ENCODE measurements at places on chromosomes 2 and 18.

- no peak for DNase-seq
Observed at GRCh38 chr2:60499651-60500265, 53.7 kb downstream of the BCL11A start.

DNA sequence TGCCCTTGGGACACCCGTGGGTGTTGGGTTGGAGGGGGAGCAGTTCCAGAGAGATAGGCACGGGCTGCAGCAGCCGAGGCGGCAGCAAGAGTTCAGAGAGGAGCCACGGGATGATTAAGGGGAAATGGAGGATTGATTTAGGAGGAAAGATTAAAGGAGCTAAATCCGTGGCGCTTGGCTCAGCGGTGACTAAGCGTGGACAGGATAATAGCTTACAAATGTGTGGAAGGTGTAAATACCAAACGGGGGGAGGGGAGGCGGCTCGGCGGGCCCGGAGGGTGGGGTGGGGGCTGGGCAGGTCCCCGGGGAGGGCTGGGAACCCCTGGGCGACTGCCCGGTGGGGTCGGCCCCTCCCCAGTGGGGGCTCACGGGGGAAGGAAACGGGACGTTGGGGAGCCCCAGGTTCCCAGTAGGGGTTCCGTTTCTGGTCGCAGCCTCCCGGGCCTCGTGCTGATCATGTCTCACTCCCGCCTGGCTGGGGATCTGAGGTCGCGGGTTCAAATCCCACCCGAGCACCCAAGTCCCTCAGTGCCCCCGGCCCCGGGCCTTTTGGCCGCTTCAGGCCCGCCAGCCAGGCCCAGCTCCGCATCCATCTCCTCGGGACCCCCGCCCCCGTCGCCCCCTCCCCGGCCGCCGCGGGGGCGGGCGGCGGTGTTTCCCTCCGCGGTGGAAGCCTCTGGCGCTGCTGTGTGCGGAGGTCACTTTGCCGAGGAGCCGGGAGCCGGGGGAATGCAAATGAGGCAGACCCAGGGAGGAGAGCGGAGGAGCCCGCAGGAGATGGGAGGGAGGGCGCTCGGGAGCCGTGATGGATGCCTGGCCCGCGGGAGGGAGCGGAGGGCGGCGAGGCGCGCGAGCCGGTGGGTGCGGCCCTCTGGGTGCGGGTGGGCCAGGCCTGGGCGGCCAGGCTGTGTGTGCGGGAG is 8.1 kb downstream of the ASIC4 start:
- DNase-seq, result peak; percentile 20

DNA sequence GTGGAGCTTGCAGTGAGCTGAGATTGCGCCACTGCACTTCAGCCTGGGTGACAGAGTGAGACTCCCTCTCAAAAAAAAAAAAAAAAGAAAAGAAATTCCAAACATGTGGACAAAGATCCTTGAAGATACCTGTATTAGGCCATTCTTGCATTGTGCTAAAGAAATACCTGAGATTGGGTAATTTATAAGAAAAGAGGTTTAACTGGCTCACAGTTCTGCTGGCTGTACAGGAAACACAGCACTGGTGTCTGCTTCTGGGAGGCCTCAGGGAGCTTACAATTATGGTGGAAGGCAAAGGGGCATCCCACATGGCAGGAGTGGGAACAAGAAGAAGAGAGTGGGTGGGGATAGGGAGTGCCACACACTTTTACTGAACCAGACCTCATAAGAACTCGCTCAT is 140.1 kb downstream of the SS18 start:
- DNase-seq, result no peak

GRCh38 chr18:44107187-44107586 is 573.5 kb upstream of the SETBP1 start:
- DNase-seq, result no peak

DNA sequence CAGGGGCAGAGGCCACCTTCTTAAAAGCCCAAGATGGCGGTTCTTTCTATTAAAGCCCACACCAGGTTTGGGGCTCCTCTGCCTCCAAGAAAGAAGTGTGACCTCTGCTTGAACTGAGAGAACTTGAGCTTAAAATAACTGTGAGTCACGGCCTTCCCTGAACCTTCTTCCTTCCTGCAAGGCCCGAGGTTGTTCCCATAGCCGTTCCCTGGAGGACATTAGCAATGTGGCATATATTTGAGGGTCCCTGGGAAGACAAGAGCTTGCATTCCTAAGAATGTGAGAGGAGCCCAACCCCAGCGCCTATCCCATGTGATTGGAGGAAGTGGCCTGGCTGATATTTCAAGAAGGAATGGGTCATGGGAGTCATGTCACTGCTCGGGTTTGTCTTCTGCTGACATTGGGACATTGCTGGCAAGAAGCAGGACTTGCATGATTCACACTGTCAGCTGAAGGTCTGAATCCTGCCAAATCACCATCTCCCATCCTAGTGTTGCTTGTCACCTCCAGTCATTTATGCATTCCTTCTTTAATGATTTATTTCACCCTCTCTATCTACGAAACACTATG is 168.1 kb downstream of the TRIB2 start:
- DNase-seq, result peak; percentile 83

DNA sequence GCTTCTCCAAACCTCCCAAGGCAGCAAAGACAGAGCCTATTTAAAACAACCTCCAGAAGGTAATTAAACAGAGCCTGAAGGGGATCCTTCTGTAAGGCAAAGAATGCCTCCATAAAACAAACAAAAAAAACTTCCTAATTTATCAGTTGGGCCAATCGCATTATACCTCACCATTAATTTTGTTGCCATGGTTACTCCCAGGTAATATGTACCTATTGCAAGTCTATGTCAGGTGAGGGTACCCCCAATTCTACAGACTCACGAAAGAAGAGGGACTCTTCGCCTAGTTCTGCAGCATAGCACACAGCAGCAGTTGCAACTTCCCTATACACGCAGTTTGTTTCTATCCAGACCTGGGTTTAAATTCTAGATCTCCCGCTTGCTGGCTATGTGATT is 38.8 kb downstream of the SFXN5 start:
- no peak for DNase-seq

GRCh38 chr18:4134700-4135099 is 320.4 kb downstream of the DLGAP1 start:
- no peak for DNase-seq

- no peak for DNase-seq
Observed at GRCh38 chr2:204293884-204294747, 251.2 kb upstream of the PARD3B start.

DNA sequence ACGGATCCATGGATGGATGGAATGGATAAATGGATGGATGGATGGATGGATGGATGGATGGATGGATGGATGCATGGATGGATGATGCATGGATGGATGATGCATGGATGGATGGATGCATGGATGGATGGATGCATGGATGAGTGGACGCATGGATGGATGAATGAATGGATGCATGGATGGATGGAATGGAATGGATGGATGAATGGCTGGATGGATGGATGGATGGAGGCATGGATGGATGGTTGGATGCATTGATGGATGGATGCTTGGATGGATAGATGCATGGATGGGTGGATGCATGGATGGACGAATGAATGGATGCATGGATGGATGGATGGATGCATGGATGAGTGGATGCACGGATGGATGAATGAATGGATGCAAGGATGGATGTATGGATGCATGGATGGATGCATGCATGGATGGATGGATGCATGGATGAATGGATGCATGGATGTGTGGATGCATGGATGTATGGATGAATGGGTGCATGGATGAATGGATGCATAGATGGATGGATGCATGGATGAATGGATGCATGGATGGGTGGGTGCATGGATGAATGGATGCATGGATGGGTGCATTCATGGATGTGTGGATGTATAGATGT is 209.2 kb downstream of the ALPK2 start:
- no peak for DNase-seq

- no peak for DNase-seq
Observed at GRCh38 chr2:134283661-134284060, 29.8 kb downstream of the MGAT5 start.

DNA sequence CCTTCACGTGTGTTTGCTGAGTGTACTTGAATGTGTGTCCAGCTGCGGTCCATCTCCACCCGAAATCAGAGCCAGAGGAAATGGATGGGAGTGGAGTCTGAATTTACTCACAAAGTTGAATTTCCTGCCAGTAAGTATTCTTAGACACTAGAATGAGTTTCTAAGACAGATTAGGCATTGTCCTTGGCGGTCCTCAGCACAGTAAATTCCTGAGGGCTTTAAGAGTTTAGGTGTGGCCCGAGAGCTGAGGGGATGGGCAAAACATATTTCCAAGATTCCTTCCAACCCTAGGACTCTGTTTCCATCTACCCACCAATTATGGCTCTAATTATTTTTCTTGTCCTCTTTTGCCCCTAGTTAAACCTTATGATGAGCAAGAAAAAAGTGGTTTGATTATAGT is 90.3 kb upstream of the PHLPP1 start:
- peak; percentile 15 for DNase-seq

GRCh38 chr18:26456070-26456491 is 92.3 kb downstream of the KCTD1 start:
- no peak for DNase-seq

- peak; percentile 33 for DNase-seq
Observed at GRCh38 chr2:152097801-152098495, 896 bp downstream of the CACNB4 start.

- no peak for DNase-seq
Observed at GRCh38 chr2:76748581-76749296, 773.4 kb downstream of the LRRTM4 start.

GRCh38 chr2:239671916-239672849 is 271.4 kb upstream of the HDAC4 start:
- no peak for DNase-seq

DNA sequence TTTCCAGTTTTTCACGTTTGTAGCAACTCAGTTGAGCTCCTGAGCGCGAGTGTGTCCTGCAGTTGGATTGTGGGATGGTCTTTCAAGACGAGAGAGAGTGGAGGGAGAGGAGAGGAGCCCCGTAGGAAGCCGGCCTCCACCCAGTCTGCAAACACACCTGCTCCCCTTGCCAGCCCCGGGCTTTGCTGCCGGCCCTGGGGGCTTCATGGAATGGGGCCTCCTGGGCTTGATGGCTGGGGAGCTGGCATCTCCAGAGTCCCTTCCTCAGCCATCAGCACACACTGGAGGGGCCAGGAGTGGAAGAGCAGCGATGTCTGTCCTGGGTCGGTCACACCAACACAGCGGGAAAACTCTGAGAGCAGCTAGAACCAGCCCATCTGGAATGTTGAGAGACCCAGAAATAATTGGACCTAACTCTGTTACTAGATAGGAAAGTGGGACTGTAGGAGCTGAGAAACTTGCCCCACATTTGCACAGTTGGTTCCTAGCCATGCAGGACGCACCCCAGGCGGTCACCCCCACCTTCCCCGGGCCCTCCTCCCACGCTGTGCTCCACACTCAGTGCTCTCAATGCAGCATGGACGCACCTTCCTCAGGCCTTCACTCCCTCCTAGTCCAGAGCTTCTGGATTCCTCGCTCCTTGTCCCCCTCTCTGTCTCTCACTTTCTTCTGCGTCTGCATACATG is 69.6 kb downstream of the PTGR3 start:
- no peak for DNase-seq

- peak; percentile 69 for DNase-seq
Observed at GRCh38 chr2:109613081-109613921, 465 bp downstream of the SEPTIN10 start.

GRCh38 chr2:100571668-100572067 is 8.9 kb downstream of the PDCL3 start:
- no peak for DNase-seq

- no peak for DNase-seq
Observed at GRCh38 chr2:7813541-7814292, 868.1 kb upstream of the ID2 start.

DNA sequence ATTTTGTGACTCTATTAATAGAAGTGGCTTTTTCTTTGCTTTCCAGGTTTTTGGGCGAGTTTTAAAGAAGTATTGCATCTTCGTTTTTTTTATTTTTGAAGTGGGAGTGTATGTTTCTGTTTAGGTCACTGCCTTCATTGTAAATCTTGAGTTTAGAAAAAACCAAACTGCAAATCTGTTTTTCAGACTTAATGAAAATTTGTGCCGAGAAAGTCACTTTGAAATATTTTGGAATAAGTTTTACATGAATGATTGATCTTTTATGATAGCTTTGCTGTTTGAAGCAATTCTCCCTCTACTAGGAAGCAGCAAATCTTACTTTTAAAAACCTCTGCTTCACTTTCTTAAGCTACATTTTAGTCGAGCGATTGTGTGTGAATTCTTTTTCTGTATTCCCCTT is 2.2 kb downstream of the SMAD4 start:
- no peak for DNase-seq

DNA sequence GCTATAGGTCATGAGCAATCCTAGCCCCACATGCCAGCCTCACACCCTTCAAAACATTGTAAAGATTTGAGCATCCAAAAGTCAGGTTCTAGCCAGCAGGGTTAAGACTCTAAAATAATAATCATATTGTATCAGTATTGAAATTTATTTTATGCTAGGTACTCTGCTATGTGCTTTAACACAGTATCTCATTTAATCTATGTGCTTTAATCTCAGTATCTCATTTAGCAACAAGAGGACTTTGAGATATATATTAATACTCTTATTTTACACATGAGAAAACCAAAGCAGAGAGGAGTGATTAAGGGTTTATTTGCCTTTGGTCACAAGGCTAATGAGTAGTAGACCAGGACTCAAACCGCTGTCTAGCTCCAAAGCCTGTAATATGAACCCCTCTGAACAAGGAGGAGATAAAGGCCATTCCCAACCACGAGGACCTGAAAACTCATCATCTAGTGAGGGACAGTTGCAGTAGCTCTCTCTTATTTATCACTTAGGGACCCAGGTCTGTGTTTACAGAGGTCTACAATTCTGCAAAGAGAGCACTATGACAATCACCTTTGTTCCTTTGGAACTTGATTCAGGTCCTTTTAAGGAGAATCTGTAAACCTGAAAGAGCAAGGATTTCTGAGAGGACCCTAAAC is 116.5 kb upstream of the SERTAD2 start:
- no peak for DNase-seq

DNA sequence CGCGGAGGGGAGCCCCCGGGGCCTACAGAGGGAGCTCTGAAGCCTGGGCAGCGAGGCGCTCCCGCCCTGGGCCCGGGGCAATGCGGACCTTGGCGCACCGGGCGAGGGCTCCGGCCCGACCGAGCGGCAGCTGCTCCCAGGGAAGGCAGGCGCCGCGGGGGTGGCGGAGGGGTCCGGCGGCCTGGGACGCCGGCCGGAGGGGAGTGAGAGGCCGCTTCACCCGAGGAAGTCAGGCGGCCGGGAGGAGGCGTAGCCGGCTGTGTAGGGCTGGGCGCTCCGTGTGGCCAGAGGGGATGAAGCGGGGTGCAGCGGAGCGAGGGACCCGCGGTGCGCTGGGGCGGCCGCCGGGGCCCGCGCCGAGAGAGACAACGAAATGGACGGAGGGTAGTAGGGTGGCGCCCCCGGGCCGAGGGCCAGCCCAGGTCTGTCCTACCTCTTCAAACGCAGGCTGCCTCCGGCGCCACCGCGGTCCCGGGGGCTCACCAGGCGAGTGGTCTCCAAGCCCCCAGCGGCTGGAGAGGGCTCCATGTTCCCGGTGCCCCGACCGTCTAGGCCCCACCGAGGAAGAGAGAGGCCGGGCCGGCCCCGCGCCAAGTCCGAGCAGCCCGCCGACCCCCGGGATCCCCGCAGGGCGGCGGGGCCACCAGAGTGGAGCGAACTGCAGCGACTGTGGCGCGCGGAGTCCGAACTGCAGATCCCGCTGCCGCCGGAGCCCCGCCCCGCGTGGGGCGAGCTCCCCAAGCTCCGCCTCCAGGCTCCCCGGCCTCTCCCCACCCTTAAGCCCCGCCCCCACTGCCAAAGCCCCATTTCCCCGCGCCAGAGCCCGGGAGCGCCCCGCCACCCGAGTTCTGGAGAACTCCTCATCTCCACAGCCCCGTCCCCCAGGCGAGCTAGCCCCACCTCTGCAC is at the start of gene SLC30A3:
Gene SLC30A3 (minus strand): TSS at position 669 of the 908 bp plus-strand sequence. CDS start 141 bp downstream, at position 528.
- peak; percentile 55 for DNase-seq
